SJCRH30 (cell line): ENCODE measurements at places on chromosomes 2 and 18.

DNA sequence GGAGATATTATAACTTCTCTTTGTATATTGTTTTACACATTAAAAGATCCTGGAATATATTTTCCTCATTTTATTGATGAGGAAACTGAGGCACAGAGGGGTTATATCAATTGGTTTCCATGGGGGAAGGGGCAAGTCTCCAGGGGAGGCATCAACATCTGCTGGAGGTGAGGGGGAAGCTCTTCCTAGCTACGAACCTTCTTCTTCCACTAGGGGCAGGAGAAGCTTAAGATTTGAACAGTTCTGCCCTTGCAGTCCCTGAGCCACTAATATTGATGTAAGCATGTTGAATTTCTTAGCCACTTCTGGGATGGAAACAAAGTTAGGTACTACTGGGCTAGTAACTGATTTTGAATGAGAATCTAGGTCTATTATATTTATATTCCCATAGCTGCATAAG is 140.1 kb upstream of the AQP4 start:
- DNase-seq, result peak; percentile 15

- DNase-seq, result no peak
These were observed 63.4 kb downstream of the MYO5B start for GRCh38 chr18:50131591-50131990.

GRCh38 chr2:239274391-239275043 is 126.3 kb downstream of the HDAC4 start:
- DNase-seq, result no peak

- DNase-seq, result no peak
These were observed 21.3 kb upstream of the ICOS start for GRCh38 chr2:203915256-203915655.

GRCh38 chr2:226564667-226565066 is 235.0 kb downstream of the IRS1 start:
- no peak for DNase-seq

- no peak for DNase-seq
These were observed 675.7 kb upstream of the NRXN1 start for GRCh38 chr2:51707625-51708024.

DNA sequence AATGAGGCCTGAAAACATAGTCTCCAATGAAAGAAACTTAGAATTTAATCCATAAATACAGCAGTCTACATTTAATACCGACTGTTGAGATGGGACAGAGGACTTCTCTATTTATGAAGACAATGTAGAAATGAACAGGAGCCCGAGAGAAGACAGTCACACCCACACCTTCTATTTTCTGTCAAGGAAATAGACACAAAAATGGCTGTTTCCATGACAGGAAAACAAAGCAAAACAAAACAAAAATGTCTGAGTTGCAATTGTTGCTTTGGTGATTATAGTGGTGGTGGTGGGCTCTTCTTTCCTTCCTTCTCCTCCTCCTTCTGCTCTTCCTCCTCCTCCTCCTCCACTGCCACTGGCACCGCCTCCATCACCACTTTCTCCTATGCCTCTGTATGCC is 72.3 kb upstream of the CCDC68 start:
- no peak for DNase-seq

DNA sequence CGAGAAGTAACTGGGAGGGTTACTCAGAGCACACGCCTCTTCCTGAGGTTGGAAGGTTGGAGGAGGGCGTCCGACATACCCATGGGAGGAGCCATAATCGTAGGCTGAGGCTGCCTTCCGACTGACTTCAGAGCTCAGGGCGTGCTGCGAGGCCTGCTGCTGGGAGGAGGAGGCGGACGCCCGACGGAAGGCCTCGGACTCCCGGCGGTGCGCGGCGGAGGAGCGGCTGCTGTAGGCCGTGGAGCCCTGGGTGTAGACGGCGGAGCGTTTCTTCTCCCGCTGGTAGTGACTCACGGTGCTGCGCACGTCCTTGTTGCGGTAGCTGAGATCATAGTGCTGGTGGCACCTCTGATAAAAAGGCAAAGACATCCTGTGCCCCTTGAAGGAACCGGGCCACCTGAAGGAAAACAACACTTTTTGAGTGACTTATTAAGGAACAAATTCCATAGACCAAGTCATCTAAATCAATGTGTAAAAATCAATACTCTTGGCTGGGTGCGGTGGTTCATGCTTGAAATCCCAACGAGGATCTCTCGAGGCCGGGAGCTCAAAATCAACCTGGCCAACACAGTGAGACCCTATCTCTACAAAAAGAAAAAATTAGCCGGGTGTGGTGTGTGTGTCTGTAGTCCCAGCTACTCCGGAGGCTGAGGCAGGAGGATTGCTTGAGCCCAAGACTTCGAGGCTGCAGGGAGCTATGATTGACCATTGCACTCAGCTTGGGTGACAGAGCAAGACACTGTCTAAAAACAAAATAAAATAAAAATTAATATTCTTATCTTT is 4.7 kb downstream of the MYOM1 start:
- DNase-seq, result no peak

GRCh38 chr18:57640236-57640635 is 18.6 kb upstream of the NARS1 start:
- DNase-seq, result no peak

DNA sequence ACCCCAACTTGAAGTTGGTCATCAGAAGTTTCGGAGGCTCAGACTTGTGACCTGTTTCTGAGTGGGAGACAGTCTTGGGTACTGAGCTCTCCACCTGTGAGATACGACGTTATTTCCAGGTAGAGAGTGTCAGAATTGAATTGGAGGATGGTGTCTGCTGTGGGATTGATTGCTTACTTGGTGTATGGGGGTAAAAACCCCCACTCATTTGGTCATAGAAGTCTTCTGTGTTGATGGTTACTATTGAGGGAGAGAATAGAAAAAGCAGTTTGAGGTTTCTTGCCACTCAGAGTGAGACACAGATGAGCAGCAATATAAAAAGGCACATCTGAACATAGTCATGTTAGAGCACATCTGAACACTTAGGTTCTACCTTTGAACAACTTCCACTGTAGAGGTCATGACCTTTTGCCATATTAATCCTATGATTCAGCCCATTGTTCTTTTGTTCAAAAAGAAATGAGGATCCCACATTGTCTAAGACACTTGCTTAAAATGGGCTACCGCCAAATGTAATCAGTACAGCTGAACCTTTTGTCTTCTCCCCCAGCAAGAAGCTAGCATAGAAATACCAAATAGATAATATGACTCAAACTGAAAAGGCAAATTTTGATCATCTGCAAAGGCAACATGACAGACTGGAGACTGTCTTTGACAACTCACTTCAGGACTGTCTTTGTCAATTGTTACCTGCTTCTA is 73.3 kb downstream of the NAB1 start:
- DNase-seq, result no peak

DNA sequence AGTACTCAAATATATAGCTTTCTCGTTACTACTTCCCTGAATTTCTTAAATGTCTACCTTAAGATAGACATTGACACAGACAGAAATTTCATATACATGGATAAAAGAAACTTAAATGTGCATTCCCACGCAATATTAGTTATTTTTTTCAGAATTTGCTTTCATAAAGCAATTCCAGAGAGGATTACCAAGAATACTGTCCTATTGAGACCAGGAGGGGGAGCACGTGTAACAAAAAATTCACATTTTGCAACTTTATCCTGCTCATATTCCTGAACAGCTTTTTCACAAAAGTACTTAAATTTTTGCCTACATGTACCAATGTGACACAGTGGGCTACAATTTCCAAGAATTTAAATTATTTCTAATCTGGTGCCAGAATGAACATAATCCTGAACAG is 30.7 kb upstream of the ERCC3 start:
- DNase-seq, result peak; percentile 58

- no peak for DNase-seq
These were observed 127.6 kb downstream of the PLEKHM3 start for GRCh38 chr2:207897541-207898353.

DNA sequence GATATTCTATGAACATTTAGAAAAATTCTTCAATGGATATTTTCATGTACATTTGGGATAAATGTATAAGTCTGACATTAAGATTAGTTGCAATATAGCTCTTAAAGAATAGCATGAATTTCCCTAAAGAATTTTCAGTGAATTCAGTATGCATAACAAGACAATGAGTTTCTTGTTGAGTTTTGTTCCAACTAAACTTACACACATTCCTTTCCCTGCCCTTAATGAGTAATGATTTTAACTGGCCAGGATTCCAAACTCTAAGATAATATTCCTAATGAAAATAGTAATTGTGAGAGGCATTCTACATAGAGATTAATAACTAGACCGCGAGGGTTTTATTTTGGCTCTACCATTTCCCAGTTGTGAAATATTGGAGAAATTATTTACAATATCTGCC is 390.3 kb upstream of the GALNT5 start:
- DNase-seq, result no peak

- no peak for DNase-seq
These were observed 122.2 kb downstream of the BCL2 start for GRCh38 chr18:63197246-63197869.

DNA sequence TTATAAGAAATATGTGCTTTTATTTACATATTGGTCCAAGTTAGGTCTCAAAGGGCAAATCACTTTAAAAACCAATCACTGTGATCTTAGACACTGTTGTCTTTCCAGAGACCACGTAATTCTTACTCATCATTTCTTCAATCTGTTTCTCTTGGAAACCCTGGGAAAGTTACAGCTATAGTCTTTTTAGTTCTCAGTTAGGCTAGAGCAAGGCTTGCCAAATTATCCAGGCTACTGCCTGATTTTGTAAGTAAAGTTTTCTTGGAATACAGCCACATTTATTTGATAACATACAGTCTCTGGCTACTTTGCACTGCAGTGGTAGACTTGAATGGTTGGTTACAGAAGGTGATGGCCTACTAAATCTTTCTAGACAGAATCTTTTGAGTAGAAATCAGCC is 106.0 kb downstream of the KIAA1328 start:
- no peak for DNase-seq

- no peak for DNase-seq
These were observed 147.0 kb downstream of the PID1 start for GRCh38 chr2:229124136-229124535.

DNA sequence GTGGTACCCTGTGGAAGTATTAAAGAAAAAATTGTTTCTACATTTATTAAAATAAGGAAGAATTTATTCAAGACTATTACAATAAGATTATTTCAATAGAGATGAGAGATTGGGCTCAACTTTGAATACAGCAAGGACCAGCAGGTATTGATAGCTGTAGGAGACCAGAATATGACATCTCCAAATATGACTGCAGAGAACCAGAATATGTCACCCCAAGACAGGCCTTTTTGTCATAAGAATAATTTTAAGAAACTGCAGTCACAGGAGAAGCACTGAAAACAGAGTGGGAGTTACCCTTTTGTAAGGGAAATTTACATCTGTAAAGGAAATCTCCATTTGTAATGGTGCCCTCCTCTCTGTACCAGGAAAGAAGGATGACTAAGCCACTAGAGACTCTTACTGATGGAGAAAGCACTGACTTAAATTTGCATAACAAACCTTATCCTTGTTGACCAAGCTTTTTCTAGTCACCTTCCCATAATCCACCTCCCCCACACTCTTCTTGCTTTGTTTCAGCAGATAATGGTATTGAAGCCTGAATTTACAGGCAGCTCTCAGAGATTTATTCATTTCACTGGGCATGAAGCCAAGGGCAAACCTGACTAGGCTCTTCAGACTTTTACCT is 145.1 kb upstream of the RMP24 start:
- DNase-seq, result no peak

GRCh38 chr2:109128616-109129355 is at the start of gene SH3RF3:
SH3RF3 (plus strand) TSS chr2:109129205.
- peak; percentile 49 for DNase-seq

GRCh38 chr18:8681196-8681595 is 24.2 kb upstream of the MTCL1 start:
- no peak for DNase-seq

- DNase-seq, result no peak
These were observed 175.1 kb downstream of the ZFP36L2 start for GRCh38 chr2:43051338-43051737.

DNA sequence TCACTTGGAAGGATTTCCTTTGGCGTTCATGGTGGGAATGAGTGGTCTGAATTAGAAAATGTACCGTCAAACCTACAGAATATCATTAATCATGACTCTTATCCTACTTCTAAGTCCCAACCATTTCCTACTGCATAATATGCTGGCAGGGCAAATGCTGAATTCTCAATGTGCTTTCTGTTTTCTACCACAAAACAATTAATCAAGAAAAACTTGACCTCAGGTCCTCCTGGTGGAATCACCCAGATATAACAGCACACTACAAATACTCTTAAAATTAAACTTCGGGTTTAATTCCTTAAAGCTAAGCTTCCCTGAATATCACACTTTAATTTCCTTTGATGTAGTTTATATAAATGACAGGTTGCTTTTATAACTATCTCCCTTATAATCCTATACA is 301.6 kb downstream of the AFF3 start:
- DNase-seq, result no peak

DNA sequence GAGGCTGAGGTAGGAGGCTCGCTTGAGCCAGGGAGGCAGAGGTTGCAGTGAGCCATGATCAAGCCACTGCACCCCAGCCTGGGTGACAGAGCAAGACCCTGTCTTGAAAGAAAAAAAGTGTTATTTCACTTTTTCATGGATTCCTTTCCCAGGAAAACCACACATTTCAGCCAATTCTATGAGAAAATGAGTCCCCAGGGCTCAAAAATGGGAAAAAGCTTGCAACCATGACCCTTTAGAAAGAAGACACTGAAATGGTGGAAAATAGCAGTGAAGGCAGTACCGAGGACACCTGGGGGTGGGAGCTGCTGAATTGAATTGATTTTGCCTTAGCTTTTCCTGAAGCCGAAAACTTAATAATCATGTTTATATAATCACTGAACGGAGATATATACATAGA is 284.2 kb upstream of the HDAC4 start:
- DNase-seq, result no peak

GRCh38 chr2:10169053-10169578 is 46.6 kb downstream of the RRM2 start:
- no peak for DNase-seq

GRCh38 chr2:74894272-74894981 is 60.5 kb downstream of the HK2 start:
- no peak for DNase-seq

- DNase-seq, result no peak
These were observed 8.0 kb upstream of the KLHL29 start for GRCh38 chr2:23376972-23377371.

- DNase-seq, result no peak
These were observed 23.7 kb upstream of the AP1S3 start for GRCh38 chr2:223860809-223861738.

DNA sequence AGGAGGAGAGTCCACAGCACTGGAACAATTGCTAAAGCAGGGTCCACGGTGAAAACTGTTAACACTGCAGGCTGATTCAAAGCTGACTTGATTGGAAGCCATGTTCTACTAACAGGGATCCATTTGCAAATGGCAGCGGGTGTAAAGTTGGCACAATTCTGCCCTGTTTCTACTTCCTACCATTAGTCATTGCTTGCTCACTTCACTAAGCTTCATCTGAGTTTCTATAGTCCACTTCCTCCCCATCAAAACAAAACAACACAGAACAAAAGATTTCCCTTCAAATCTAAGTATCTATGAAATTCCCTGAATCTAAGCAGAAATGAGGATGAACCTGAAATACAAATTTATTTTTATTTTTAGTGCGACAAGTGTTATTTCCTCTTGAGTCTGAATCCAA is 187.4 kb upstream of the SOX11 start:
- no peak for DNase-seq

GRCh38 chr2:190488516-190489233 is 45.8 kb downstream of the NEMP2 start:
- DNase-seq, result no peak
